Stimulated activated CD8-positive, alpha-beta memory T cell treated with anti-CD3 and anti-CD28 coated beads, Interleukin-2, amount 100 ng/mL, for 48 hours (primary cell): ENCODE measurements at places on chromosomes 2 and 18.

DNA sequence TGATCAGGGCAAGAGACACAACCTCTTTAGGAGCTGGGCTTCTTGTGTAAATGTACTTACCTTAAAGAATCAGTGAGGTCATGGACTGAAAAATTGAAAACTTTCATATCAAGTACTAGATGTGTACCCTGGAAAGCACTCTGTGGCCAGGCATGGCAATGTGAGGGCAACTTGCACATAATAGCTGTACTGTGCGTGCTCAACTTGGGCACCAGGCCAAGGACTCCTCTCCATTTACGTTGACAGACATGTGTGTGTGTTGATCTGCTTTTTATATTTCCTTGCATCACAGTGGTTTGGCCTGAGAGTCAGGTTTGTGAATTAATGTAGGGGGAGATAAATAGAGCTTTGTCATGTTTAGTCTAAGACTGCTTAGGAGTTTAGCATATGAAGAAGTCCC lies 669.5 kb upstream of the REG3G start:
- DNase-seq, result no peak

- DNase-seq, result no peak
Measured at GRCh38 chr2:160034396-160034795, 28.0 kb downstream of the PLA2R1 start.

DNA sequence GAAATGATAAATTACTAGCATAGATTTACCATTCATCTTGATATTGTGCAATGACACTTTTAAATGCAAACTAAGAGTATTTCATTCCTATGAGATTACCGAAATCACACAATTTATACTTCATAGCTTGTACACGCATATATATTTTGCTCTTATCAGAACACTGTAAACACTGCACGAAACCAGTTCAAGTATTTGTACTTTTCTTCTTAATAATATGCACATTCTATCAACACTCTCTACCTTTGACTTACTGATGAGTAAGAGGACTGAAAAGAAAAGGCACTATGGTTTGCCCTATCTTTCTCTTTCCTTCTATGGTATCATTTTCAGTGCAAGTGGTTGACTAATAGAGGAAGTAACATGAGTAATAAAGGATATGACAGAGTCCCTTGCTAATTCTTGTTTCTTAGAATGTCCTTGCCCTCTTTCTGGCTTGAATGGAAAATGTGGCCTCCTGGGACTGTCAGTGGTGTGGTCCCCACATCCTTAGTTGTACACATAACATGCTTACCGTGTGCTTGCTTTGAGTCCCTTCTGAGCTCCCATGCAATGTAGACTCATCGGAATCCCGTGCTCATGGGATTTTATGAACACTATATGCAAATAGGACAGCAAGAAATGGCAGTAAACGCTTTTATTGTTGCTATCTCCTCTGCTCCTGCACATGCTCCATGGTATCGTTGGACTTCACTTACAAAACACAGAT lies 363.5 kb upstream of the TNP1 start:
- DNase-seq, result peak; percentile 17

DNA sequence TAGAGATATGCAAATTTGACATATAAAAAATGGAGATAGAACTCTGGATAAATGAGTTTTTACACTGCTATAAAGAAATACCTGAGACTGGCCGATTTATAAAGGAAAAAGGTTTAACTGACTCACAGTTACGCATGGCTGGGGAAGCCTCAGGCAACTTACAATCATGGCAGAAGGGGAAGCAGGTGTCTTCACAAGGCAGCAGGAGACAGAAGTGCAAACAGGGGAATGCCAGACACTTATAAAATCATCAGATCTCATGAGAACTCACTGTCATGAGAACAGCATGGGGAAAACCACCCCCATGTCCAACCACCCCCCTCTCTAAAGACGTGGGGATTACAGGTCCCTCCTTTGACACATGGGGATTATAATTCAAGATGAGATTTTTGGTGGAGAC lies 1540.2 kb upstream of the SLC39A10 start:
- DNase-seq, result no peak

GRCh38 chr2:178891959-178892485 lies 84.8 kb upstream of the TTN start:
- DNase-seq, result no peak

- DNase-seq, result no peak
Measured at GRCh38 chr2:191539068-191539467, 138.9 kb upstream of the NABP1 start.

DNA sequence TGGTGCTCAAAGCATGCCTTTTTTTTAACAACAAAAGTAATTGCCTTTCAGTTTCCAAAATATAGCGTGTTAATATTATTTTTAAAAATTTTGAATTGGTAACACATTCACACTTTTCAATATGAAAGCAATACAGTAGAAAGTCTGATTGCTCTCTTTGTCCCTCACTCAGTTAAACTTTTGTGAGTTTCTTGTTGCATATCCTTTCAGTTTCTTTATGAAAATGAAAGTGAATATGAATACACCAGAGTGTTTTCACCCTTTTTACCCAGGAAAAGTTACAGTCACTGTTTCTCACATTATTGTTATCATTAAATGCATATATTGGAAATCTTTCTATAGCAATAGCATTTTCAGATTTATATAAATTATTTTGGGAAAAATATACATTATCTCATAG lies 377.4 kb upstream of the CRIM1 start:
- DNase-seq, result no peak

DNA sequence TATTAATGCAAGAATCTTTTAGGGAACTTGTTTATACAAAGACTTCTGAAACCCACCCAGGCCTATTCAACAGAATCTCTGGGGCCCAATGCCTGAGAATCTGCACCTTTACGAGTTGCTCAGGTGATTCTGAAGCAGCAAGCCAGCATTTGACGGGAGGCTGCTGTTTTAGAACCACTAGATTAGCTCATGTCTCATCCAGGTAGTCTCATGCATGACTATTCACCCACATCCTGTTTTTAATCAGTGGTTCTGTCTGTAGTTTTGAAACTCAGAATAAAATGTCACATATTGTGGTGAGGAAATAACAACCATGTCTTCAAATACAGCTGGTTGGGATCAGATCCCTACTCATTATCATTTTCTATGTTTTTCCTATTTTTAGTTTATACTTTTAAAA lies 39.5 kb downstream of the CYTIP start:
- DNase-seq, result no peak

- DNase-seq, result no peak
Measured at GRCh38 chr2:133266041-133266925, 302.0 kb downstream of the NCKAP5 start.

- no peak for DNase-seq
Measured at GRCh38 chr2:29014331-29014730, 33.2 kb downstream of the TOGARAM2 start.

DNA sequence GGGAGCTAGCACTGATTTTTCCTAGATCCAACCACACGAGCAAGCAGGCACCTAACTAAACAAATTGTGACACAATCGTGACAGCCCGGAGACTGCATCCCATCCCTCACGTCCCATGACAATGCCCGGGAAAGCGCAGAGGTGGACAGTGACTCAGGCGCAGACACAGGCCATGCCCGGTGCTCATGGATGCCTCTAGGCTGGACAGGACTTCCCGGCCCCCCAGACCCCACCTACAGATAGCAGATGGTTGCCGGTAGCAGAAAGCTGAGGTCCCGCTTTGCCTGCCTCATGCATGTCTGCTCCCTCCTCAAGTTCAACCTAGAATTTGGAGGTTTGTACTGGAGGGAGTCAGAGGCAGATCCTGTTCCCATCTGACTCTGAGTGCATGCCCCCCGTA lies 81.0 kb downstream of the TPO start:
- DNase-seq, result no peak

GRCh38 chr18:44819944-44820510 lies 139.3 kb downstream of the SETBP1 start:
- DNase-seq, result no peak

- DNase-seq, result no peak
Measured at GRCh38 chr2:229596796-229597195, 117.6 kb downstream of the DNER start.

GRCh38 chr2:6810961-6811360 lies 54.7 kb downstream of the CMPK2 start:
- no peak for DNase-seq

DNA sequence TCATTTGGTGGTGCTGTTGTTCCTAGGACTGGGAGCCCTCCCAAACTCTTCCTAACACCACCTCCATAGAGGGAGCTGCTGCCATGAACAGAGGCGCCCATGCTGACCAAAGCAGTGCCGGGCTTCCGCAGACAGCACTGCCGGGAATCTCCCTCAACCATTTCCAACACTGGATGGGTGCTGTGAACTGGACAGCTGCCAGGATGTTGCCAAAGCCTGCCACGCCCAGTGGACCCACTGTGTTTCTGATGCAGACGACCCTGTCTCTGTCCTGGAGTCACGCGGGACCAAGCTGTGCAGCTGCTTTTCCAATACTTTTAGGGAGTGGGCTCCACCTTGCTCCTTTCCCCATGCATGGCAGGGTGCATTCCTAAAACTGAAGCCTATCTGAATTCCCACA lies 16.9 kb upstream of the GNAL start:
- no peak for DNase-seq

GRCh38 chr2:163768881-163769695 lies 33.3 kb upstream of the FIGN start:
- DNase-seq, result no peak
